ENCODE measurements at places on chromosomes 5 and 9.

- no peak for DNase-seq
Measured at GRCh38 chr5:80933036-80933435, 27.1 kb upstream of the RASGRF2 start.

DNA sequence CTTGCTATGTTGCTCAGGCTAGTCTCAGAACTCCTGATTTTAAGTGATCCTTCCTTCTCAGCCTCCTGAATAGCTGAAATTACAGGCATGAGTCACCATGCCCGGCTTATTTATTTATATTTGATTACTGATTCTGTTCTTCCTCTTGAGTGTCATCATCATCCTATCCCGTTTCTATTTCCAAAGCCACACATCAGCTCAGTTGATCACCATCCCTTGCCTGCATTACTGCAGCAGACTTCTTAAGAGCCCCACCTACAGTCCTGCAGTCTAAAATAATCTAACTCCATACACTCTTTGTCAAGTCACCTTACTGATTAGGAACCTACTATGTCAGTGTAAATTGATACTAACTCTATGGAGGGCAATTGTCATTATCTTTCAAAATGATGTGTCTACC is 138.9 kb upstream of the RAI14 start:
- no peak for DNase-seq

- DNase-seq: no peak
Measured at GRCh38 chr5:160233215-160233614, 3.9 kb downstream of the FABP6 start.

GRCh38 chr5:157189223-157189622 is 8.6 kb downstream of the ITK start:
- DNase-seq: no peak

- DNase-seq: peak; percentile 24
Measured at GRCh38 chr5:140342896-140343295, 3.5 kb downstream of the HBEGF start.

- DNase-seq: no peak
Measured at GRCh38 chr5:43140286-43140685, 19.6 kb downstream of the ZNF131 start.

DNA sequence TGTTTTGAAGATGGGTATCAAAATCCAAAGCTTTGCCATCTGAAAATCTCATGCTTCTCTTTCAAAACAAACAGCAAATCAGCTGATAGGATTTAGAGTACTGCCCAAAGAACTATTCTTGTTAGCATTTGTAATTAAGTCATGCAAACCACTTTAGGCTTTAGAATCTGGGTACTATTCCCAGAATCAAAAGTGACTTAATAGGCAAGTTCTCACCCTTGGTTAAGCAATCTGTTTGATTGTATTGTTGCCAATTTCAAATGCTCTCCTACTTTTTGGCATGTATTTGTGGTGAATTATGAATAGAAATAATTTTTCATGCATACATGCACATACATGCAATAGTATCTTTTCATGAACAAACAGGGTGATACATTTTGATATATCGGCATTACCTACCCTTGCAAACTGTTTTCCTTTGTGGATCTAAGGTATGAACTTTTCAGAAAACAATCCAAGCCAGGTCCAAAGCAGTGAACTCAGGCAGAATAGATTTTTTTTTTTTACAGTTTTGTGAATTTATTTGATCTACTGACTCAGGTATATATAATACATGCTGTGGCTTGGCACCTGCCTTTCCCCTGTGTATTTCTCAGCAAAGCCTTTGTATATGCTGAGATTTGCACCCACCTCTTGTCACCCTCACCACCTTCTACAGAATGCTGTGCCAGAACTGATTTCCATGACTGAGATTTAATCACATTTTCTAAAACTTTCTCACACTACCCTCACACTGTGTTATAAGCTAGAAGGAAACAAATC is 9.0 kb downstream of the IL33 start:
- no peak for DNase-seq

DNA sequence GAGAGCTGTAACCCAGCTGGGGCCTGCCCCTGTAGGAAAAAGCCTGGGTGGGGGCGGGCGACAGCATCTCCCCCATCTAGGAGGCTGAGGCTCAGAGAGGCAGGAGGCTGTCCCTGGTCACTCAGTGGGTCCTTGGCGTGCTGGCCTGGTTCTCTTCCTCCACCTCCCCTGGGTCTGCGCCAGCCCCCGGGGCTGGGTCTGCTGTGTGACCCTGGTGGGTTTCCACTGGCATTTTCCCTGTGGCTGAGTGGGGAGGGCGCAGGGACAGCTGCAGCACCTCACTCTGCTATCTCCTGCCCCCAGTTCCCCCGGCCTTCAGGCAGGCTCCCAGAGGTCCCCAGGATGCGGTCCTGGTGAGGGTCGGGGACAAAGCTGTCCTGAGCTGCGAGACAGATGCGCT is 59.5 kb upstream of the ASS1 start:
- no peak for DNase-seq

GRCh38 chr5:3353561-3353960 is 242.1 kb upstream of the IRX1 start:
- no peak for DNase-seq

DNA sequence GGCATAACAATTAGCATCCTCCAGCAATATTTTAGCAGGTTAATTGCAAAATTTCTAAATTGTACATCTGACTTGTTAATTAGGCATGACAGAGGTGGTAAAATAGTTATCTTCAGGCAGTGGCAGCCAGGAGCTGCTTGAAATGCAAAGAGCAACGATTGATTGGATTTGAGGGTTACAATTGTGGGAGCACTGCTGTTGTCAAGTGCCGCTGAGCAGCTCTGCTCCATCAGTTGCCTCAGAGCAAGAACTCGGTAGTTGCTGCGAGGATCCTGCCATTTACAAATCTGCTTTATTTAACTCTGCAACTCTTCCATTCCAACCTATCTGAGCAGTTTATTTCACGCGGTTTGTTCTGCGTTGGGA is 12.6 kb downstream of the PBX3 start:
- no peak for DNase-seq

- DNase-seq: peak; percentile 56
Measured at GRCh38 chr5:131396015-131396414, 132.2 kb downstream of the CDC42SE2 start.

GRCh38 chr5:79814699-79815098 is 125.1 kb downstream of the CMYA5 start:
- no peak for DNase-seq

- no peak for DNase-seq
Measured at GRCh38 chr5:174338185-174339010, 292.9 kb downstream of the NSG2 start.

GRCh38 chr9:129580211-129580915 is 40.5 kb downstream of the C9orf50 start:
- peak; percentile 81 for DNase-seq

DNA sequence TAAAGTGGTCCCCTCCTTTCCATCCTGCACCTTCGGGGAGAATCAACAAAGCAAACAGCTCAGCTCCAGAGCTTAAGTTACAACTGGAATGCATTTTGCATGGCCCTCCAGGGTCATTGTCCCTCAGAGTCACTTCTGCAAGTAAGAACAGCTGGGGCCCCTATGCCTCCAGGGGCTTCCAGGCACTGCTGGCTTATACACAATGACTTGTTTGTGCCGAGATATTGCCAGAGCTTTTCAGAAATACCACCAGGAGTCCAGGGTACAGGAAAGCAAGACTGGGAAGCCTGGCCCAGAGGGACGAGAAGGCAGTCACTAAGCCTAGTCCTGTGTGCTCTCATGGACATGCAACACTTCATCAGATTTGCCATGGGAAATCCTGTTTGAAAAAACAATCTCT is 11.3 kb downstream of the FRMD3 start:
- DNase-seq: no peak

DNA sequence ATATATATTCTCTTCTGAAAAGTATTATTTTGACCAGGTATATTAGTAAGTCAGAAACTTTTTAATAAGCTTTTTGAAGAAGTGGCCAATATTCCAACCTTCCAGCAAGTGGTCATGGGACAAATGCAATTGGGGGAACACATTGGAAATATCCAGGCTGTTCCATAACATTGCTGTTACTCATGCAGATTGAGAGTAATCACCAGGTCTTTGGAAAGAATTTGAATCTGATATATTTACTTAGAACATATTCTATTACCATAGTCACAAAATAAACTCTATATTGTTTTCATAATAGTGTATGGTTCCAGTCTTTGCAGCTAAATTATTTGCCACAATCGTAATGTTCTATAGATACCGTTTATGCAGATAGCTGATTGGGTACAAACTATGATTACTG is 102.8 kb downstream of the TAF11L14 start:
- no peak for DNase-seq

DNA sequence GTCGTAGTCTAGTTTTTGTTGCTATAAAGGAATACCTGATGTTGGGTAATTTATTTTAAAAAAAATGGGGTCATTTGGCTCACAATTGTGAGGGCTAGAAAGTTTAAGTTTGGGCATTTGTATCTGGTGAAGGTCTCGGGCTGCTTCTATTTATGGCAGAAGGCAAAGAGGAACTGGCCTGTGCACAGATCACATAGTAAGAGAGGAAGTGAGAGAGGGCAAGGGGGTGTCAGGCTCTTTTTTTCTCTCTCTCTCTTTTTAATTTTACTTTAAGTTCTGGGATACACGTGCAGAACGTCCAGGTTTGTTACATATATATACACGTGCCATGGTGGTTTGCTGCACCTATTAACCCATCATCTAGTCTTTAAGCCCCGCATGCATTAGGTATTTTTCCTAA is 453.3 kb downstream of the DIRAS2 start:
- DNase-seq: peak; percentile 42

GRCh38 chr9:1005043-1005667 is 28.7 kb downstream of the DMRT3 start:
- peak; percentile 60 for DNase-seq

- DNase-seq: no peak
Measured at GRCh38 chr9:10094563-10094962, 518.2 kb downstream of the PTPRD start.

DNA sequence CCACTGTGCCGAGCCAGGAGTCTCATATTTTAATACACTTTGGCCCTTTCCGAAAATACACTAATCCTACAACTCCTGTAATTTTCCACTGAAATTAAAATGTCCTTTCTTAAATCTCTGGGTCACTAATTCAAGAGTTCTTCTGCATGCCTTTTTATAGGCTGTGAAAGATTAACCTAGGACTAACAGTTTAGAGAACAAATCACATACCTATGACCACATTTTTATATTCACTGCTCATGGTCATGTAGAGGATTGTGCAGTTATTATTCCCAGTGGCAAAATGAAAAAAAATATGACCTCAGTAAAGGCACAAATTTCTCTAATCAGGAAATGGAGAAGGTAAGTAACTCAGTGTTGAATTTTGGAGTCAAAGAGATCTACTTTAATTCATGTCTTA is 33.4 kb downstream of the SLCO4C1 start:
- no peak for DNase-seq

GRCh38 chr5:10140195-10140973 is 109.3 kb downstream of the ATPSCKMT start:
- DNase-seq: no peak

- peak; percentile 38 for DNase-seq
Measured at GRCh38 chr9:91245431-91246313, 116.0 kb downstream of the AUH start.

GRCh38 chr5:427415-428087 is 15.4 kb upstream of the EXOC3 start:
- DNase-seq: no peak
